ENCODE measurements at places on chromosomes 3 and 15. TPM values are rescaled to one million over a fixed set of nuclear protein-coding genes. Genes with fewer than 3 reads are reported as not detected.

Gene EOMES
- total RNA-seq = 0.08 TPM

Gene NOX5
- total RNA-seq = 0.13 TPM

Gene IL17RD
- 0.13 TPM for total RNA-seq

Gene C3orf22
- not detected for total RNA-seq

Gene FBXL2
- 0.38 TPM for total RNA-seq

Gene FBXW12
- total RNA-seq = not detected

Gene FSIP1
- not detected for total RNA-seq

Gene BTBD1
- 17.8 TPM for total RNA-seq

Gene NEK10
- total RNA-seq = 2.4 TPM

Gene MAP6D1
- 0.65 TPM for total RNA-seq

Gene ALDH1A3
- 4.0 TPM for total RNA-seq

Gene ARNT2
- 0.45 TPM for total RNA-seq

Gene ALDH1A2
- total RNA-seq = 29.0 TPM

Gene ROBO2
- total RNA-seq = 0.20 TPM

Gene CSPG4
- 0.23 TPM for total RNA-seq

Gene TMEM158
- 1.1 TPM for total RNA-seq

Gene ALG1L2
- total RNA-seq = 0.78 TPM

Gene SIDT1
- 0.55 TPM for total RNA-seq

Gene IMPDH2
- 38.6 TPM for total RNA-seq

Gene NRROS
- total RNA-seq = 1.7 TPM

Gene CCRL2
- total RNA-seq = 0.55 TPM

Gene CNTN3
- total RNA-seq = 5.7 TPM

Gene SNX4
- 30.9 TPM for total RNA-seq
